ENCODE measurements at places on chromosomes 2 and 18. TPM values are rescaled to one million over a fixed set of nuclear protein-coding genes. Genes with fewer than 3 reads are reported as not detected.

DNA sequence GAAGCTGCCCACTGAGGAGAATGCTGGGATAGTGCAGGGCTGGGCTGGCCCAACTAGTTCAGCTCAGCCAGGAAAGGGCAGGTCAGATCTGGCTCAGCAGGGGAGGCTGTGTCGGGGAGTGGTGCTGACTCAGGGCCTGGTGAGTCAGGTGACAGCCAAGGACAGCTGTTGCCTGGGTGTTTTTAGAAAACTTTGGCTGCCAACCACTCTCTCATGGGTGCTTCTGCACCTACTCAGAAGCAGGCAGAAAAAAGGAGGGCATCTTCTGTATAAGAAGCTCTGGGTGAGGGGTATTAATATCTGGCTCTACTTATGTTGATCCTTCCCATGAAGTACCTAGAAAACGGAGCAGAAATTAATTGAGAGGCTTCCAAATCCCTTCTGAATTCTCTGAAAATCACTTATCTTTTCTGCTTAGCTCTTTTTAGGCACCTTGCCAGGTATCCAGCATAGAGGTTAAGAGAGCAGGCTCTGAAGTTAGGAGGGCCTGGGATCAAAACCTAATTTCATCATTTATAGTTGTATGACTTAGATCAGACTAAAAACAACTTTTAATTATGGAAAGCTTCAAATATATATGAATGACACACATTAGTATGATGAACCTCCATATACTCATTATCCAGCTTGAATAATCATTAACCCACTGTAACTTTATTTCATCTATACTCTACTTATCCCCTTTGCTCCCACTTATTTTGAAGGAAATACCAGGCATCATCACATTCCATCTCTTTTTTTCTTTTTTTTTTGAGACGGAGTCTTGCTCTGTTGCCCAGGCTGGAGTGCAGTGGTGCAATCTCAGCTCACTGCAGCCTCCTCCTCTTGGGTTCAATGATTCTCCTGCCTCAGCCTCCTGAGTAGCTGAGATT, 15.5 kb upstream of the RAB10 start:
- peak; percentile 75 for DNase-seq

MYO3B gene
- total RNA-seq = 0.98 TPM

DNA sequence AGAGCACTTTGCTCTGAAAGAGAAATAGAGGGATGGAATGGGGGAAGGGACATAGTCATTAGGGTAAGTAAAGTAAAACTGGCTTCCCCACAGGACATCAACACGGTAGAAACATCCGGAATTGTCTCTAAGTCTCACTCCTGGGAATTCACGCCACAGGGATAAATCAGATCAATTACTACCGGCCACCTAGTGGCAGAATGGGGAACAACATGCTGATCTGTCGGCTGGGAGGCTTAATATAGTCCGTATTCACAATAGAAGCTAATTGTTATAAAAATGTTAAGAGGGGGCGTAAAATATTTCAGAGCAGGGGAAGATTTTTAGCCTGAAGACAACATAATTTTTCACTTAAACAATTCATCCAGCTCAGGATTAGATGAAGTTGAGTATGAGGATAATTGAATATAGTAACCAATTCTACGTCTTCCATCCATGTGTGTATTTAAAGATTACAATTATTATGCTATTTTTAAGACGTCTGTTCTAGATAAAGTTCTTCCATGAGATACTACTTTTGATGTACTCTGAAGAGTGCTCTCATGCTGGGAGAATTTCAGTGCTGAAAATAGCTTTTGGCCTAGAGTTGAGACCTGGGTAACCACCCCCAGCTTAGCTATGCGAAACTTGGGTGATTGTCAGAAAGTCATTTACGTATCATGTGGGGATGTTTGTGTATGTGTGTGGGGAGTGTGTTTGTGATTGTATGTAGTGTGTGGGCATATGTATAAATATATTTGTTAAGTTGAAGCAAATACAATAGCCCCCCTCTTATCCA, 65.7 kb downstream of the LRRTM1 start:
- no peak for DNase-seq

DNA sequence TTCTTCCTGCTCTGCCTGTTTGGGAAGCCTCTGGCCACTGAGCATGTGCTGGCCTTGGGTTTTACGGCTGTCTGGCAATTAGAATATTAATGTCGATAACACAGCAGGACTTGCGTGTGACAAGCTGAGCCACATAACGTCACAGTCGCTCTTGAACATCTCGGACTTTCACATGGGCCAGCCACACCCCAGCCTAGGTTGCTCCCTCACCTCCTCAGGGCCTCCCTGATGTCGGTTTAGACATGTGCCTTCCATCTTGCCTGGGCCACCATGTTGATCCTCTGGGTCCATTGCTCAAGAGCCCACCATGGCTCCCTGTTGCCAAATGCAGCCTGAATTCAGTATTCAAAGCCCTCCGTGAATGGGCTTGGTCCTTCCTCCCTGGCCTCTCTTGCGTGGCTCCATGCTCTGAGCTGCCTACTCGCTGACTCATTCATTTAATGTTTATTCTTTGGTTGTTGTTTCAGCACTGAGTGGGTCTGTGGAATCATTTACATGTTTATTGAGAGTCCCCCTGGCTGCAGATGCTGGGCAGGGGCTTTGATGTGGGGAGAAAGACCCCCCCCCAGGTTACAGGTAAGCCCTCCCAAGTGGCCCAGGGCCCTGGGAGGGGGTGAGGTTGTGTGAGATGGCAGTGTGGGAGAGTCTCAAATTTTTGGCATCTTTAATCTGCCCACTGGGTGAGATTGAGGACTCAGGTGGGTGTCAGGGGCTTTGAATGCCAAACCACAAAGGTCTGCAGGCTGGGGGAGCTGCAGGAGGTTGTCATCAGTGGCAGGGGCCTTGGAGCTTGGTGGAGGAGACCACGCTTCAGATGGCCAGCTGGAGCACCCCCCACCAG, 62.0 kb downstream of the ODC1 start:
- no peak for DNase-seq

TNP1 gene
- not detected for total RNA-seq

GRCh38 chr18:23403310-23403709, 49.8 kb upstream of the RIOK3 start:
- no peak for DNase-seq

INPP1 gene
- 15.5 TPM for total RNA-seq

TSPYL6 gene
- not detected for total RNA-seq

DNA sequence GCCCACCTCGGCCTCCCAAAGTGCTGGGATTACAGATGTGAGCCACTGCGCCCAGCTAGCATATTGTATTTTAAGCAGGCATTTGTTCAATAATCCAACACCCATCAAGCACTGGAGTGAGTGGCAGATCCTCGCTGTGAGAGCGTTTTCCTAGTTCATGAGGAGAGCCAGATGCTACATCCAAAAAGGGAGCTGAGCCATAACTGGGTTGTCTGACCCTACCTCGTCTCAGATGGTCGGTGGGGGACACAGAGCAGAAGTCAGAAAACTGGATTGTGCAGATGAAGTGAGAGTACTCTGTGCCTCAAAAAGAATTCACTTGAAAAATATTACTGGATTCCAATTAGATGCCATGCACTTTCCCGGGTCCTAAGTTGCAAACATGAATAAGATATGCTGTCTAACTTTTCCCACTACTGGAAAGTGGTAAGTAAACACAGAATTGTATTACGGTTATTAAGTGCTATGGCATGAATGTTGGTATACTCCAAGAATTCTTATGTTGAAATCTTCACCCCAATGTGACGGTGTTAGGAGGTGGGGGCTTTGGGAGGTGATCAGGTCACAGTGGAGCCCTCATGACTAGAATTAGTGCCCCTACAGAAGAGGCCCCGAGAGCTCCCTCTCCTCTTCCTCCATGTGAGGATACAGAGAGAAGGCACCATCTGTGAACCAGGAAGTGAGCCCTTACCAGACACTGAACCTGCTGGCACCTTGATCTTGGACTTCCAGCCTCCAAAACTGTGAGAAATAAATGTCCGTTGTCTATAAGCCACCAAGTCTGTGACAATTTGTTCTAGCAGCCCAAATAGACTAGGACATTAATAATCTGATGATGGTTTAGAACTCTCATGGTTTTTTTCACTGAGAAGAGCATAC, 21.5 kb downstream of the SOWAHC start:
- no peak for DNase-seq

TMEM214 gene
- total RNA-seq = 56.0 TPM

DNA sequence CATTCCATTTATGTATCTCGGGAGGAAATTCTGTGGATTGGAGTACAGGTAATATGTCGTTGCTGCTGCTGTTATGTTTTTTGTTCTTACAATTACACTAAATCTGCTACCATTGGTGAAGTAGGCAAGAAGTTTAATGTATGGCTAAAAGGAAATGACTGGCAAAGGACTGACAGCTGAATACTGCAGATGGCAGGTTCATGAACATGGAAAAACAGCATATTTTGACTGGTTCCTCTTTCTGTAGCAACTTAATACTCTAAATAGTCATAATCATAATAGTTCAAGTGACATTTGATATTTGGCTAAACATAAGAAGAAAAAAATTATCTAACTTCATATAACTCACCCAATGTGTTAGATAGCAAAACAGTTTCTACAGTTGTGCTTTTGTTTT, 84.5 kb upstream of the PGAP1 start:
- no peak for DNase-seq

- DNase-seq = no peak
Observed at GRCh38 chr18:39448942-39449341, 1883.3 kb upstream of the CELF4 start.

- DNase-seq = no peak
Observed at GRCh38 chr2:216857131-216857550, 2.7 kb downstream of the TNP1 start.

DNA sequence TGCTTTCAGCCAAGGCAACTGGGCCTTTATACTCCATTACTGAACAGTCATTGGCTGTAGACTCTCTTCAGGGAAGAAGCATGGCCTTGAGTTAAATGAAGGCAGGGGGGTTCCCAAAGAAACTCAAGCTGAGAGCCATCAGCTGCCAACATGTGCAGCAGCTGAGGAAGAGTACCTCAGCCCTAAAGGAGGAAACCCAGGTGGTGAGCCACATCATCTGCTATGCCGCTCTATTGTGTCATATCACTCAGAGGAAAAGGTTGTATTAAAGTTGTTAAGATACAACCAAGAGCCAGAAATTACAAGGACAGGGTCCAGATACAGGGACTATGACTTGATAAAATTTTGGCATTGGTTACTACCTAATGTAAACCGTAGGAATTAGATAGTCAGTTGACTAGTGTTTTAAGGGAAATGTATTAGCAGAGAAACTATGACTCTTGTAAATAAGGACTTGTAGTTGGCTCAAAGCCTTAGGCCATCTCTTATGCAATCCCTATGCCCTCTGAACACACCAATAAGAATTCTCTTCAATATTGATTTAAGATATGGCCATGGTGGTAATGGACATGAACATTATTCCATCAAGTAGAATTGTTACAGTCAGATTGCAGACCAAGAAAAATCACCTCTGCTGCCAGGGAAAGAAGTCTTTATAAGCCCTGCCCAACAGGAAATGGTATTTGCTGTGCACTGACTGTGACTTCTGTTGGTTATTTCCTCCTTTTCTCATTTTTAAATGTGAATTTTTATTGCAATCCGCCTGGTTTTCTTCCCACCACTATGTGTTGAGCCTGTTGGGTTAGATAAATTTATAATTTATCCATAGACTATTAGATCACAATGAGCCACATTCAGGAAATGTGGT, 9.2 kb upstream of the LRPPRC start:
- no peak for DNase-seq

G6PC2 gene
- total RNA-seq = not detected

DNA sequence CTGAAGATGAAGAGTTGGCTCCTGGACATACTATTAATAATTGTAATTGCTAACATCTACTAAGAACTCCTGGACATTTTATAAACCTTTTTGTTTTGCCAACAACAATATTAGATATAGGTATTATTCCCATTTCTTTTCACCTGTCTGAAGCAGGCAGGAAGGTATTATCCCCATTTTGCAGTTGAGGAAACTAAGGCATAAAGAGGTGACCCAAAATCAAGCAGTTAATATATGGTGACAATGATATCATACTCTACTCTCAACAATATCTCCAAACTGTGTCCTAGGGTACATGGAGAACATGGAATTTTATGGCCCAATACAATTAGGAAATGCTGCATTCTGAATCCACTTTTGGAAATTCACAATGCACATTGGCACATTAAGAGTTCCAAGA, 1.8 kb upstream of the NMI start:
- DNase-seq = no peak

SLC4A3 gene
- total RNA-seq = 4.7 TPM

DNA sequence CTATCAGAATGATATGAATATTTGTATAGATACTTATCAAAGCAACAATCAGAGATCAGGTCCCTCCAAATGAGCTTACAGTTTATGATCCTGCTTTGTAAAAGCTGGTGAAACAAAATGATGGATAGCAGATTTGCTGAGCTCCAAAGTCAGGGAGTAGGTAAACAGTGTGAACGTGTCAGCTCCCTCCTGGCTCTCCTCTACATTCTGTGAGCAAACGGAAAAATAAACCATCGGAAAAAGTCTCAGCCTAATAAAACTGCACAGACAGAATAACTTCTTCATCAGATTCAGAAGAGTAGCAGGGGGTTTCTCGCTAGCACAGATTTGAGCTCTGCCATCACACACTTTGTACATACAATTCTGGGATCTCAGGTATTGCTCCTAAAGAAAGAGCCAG, 51.3 kb downstream of the BCL11A start:
- no peak for DNase-seq

ZDBF2 gene
- total RNA-seq = 14.9 TPM

TUBA3E gene
- total RNA-seq = not detected

GRCh38 chr18:26802330-26803200, 62.9 kb downstream of the AQP4 start:
- DNase-seq = no peak

DNA sequence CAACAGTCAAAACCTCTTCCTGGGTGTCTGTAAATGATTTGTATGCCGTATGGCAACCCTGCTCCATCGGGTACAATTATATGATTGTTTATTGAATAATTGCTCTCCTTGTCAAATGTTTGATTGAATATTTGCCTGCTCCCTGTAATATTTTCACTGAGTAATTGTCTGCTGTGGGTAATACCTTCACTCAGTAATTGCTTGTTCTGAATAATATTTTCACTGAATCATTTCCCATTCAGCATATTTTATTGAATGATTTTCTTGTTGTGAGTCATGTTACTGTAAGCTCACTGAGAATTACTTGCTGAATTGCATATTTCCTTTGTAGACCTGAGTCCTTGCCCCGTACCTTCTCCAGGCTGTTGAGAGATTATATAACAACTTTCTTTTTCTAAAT, 535.2 kb downstream of the METTL4 start:
- DNase-seq = no peak

GRCh38 chr2:20509770-20510490, 63.1 kb downstream of the RHOB start:
- DNase-seq = peak; percentile 88

GRCh38 chr2:191215666-191216065, 29.5 kb upstream of the MYO1B start:
- no peak for DNase-seq

- DNase-seq = no peak
Observed at GRCh38 chr2:61911510-61911909, 6.0 kb downstream of the COMMD1 start.

DNA sequence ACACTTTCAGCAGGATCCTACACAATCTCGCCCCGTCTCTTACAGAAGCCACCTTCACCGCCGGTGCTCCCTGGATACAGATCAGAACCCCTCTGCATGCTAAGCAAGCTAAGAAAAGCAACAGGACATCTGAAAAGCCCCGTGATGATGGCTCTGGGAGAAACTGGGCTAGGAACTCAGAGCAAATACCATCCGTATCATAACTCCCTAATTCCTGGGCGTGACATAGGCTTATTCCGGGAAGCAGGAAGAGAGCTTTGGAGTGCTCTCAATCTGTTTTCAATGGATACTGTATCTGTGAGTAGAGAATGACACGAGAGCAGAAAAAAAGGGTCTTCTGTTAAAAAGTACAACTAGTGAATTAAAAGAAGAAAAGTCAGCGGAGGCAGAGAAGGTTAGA, 121.6 kb downstream of the SPP2 start:
- no peak for DNase-seq

GRCh38 chr2:96412307-96413258, 77.0 kb downstream of the NCAPH start:
- no peak for DNase-seq

Data from breast epithelium (tissue), 4 donors.